ENCODE measurements at places on chromosomes 5 and 9.

DNA sequence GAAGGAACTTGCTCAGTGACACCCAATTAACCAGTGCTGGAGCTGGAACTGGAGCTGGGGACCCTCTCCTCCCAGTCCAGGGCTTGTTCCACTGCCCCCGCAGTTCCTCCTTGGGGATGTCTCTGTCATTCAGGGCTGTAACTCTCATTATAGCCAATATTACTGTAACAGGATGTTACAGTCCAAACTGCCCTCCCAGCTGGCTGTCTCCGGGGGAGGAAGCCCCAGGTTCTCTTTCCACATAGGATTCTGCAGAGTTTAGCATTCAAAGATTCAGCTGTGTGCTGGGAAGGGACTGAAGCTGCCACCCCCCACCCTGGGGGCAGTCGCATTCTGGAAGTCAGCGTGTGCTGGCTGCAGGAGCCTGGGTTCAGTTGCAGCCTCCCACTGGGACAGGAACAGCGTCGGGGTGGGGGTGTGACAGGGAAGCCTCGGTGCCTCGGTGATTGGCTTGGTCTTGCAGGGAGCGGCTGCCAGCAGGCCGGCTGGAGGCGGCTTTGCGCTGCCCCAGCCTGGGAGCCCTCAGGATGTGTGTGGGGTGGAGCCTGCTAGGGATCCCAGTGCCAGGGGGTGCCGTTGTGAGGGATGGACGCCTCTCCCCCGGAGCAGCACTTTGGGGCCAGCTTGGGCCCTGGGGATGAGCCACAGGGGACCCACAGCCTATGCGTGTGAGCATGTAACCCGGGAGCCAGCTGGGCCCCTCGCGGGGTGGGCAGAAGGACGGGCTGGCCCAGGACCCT, 101.1 kb downstream of the RGS3 start:
- DNase-seq: no peak

GRCh38 chr5:16413166-16413860, 52.3 kb downstream of the ZNF622 start:
- DNase-seq: no peak

DNA sequence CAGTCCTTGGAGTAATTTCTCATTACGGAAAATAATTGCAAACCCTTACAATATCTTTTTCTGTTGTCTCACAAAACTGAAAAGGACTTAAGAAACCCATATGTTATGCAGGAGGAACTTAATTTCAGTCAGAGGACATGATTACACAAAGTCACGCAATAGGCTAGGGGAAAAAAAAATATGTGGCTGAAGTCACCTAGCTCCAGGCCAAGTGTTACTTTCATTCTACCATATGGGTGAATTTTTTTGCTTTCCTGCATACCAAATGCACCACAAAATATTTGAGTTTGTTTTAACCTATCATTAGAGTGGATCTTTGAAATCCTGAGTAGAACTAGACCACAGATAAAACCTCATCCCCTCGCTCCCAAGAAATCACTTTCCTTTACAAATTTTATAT, 523.5 kb downstream of the CAAP1 start:
- no peak for DNase-seq

GRCh38 chr5:88671106-88671504, 211.9 kb downstream of the MEF2C start:
- DNase-seq: no peak

- peak; percentile 2 for DNase-seq
Observed at GRCh38 chr9:111896942-111897600, 457 bp downstream of the UGCG start.

DNA sequence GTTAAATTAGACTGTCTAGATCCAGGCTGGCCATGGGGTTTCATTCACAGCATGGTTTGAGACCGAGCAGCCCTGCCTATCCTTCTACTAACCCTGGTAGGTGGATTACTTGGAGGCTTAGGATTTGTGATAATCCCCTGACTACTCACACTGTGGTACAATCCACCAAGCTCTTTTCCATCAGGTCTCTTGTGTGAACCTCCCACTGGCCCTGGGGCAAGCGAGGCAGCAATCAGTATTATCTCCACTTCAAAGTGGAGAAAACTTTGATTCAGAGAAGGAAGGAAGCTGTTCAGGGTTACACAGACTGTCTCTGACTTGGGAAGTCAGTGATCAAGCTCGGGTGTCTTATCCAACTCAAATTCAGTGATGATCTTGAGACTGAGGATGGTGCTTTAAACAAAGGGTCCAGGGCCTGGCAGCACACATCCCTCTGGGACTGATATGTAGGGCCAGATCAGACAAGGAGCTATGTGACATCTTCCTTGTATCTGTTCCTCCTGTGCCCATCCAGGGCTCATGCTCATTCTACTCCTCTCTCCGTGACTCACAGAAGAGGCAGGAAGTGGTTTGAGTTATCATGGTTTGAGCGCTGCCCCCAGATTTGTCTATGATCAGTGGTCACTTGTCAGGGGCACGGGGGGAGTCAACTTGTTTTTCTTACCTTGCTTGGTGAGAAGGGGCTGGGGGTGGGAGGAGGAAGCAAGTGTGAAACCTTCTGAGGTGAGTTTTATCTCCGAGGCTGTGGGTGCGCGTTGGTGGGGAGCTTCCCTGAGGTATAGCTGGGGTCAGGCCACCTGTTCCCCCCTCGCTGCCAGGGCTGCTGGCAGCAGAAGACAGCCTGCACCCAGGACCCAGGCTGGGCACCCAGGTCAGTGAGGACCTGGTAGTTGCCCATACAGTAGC, 48.6 kb downstream of the RGS3 start:
- no peak for DNase-seq

DNA sequence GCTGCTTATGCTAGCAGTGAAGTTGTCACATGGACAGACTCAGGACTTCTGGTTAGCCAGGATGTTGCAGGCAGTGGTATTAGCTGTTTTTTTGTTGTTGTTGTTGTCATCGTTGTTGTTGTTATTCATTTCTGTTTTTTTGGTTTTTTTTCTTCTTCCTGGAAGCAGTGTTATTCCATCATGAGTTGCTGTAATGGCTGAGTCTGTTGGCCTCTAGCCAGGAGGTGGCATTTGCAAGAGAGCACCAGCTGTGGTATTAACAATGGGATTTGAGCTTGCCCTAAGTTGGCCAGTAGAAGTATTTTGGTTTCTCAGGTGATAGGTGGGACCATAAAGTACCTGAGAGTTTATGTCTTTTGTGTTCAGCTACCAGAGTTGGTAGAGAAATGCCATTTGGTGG, 561.1 kb downstream of the KCTD16 start:
- DNase-seq: no peak

DNA sequence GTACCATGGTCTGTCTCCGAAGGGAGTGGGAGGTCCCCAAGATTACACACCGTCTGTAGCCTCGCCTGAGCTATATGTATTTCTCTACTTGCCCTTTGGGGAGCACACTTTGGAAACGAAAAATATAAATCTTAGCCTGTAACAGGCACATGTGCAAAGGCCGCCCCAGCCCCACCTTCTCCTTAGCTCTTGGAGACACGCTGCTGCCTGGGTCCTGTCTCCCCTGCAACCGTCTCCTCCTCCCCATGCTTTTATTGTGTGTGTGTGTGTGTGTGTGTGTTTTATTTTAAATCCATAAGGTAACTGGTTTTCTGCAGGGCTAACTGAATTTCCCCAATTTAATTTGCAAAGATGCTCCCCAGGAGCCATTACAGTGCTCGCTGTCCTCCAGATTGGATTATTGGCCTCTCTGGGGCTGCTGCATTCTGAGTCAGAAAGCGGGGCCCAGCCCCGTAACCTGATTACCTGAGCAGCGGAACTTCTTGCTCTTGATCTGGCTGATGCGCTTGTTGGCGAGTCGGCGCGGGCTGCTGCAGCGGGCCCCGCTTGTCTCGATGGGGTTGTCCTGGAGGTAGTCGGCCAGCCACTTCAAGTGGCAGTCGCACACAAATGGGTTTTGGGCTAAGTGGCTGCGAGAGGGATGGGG, 193.3 kb upstream of the PANK3 start:
- no peak for DNase-seq

- DNase-seq: no peak
Observed at GRCh38 chr5:54703133-54703532, 185.6 kb downstream of the SNX18 start.

GRCh38 chr5:150148117-150148927, 7.3 kb downstream of the PDGFRB start:
- DNase-seq: no peak

DNA sequence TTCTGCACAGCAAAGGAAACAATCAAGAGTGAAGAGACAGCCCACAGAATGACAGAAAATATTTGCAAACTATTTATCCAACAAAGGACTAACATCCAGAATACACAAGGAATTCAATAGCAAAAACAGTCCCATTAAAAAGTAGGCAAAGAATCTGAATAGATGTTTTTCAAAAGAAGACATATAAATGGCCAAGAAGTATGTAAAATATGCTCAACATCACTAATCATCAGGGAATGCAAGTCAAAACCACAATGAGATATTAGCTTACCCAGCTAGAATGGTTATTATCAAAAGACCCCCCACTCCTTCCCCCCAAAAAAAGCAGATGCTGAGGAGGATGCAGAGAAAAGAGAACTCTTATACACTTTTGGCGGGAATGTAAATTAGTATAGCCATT, 13.4 kb upstream of the OR13C8 start:
- DNase-seq: no peak

GRCh38 chr9:121213136-121213806, 11.6 kb upstream of the RAB14 start:
- DNase-seq: peak; percentile 85

DNA sequence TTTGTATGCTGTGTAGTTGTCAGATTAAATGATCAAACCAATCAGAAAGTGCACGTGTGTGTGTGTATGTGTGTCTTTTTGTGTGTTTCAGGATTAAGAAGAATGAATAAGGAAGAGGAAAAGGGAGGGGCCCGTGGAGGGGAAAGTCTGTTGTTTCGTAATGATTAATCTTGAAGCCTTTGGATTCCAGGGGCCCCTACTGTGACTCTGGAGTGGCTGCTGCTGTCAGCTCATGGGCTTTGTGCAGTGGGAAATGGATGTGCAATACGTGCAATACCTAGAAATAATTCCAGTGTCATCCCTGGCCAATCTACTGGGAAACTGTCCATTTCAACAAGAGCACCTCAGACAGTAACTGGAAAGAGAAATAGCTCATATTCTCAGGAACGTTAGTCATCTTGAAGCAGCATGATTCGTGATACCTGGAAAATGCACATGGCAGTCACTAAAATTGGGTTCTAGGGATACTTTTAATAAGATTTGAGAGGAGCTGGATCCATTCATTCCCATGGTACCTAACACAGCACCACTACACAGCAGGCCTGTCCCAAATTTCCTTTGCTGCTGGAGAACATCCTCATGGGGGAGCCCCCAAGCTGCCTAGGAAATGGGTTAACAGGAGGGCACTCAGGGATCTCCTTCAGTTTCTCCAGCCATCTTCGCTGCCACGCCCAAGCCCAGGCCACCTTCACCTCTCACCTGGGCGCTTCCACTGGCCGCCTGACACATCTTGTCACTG, 186.3 kb downstream of the NR3C1 start:
- no peak for DNase-seq

GRCh38 chr5:172585114-172585513, 55.9 kb upstream of the NEURL1B start:
- DNase-seq: no peak

GRCh38 chr9:18771011-18771410, 262.0 kb downstream of the SAXO1 start:
- DNase-seq: no peak

- peak; percentile 57 for DNase-seq
Observed at GRCh38 chr5:168291964-168292785, 730 bp downstream of the WWC1 start.

DNA sequence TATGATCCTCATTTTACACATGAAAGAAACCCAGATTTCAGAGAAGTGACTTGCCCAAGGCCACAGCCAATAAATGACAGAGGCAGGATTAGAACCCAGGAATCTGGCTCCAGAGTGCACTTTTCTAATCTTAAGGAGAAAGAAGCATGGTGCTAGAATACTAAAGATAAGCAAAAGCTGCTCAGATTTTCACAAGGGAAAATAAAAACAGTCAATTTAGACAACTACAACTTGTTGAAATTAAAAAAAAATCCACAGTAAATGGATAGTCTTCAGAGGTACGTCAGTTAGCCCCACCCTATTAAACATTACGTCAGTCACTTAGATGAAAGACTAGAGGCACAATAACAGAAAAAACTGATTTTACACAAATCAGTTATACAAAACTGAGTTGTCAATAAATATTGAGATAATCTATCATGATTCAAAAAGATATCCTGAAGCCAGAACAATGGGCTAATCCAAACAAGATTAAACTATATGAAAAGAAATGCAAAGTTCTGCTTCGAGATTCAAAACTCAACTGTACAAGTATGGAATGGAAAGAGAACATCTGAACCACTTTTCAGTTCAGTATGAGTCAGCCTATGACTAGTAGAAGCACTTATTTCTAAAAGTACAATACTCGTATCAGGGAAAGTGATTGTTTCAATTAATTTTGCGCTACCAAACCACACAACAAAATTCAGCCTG, 9.3 kb downstream of the TMEM245 start:
- DNase-seq: no peak

DNA sequence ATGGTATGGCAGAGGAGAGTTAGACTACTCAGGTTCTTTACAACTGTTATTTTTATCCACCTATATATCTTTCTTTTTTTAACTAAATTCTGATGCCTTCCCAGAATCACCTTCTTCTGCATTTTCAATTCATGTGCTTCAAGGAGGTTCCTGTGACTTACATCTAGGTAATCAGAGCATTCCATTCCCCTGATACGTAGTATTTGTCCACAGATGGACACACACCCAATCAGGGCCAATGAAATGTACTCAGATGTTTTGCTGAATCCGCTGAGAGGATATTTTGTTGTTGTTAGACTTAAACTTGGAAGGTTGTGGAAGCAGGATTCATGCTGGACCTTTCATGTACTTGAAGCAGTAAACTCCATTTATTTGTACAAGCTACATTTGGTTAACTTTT, 159.4 kb upstream of the FER start:
- no peak for DNase-seq

- no peak for DNase-seq
Observed at GRCh38 chr9:125987420-125987819, 240.2 kb downstream of the PBX3 start.

DNA sequence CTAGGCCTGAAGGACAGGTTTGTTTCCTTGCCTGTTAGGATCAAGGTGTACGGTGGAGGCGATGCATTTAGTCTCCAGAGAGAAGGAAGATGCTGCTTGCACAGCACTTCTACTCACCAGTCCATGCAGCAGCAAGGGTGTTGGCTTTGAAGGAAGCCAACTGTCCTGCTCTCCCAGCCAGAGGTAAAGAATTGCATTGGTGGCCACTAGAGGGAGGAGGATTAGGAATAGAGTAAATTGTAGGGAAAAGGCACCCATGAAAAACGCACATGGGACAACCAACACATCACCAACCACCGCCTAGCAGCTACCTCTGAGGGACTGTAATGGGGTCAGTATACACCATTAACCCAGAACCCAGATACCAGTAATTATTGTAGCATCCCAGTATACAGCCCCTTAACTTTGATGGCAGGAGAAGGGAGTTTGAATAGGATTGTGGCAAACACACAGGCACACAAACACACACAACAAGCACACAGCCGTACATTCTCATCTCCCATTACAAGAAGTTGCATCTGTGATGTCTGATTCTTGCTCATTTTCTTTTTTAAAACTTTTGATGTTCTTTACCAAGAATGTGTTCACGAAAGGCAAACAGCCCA, 267.7 kb downstream of the ADAMTS6 start:
- DNase-seq: peak; percentile 24

All from RPMI8226 (cell line).